ENCODE measurements at places on chromosomes 7 and 10.
A peak's percentile ranks its signal among the peaks of the same experiment; 100 is the strongest.

DNA sequence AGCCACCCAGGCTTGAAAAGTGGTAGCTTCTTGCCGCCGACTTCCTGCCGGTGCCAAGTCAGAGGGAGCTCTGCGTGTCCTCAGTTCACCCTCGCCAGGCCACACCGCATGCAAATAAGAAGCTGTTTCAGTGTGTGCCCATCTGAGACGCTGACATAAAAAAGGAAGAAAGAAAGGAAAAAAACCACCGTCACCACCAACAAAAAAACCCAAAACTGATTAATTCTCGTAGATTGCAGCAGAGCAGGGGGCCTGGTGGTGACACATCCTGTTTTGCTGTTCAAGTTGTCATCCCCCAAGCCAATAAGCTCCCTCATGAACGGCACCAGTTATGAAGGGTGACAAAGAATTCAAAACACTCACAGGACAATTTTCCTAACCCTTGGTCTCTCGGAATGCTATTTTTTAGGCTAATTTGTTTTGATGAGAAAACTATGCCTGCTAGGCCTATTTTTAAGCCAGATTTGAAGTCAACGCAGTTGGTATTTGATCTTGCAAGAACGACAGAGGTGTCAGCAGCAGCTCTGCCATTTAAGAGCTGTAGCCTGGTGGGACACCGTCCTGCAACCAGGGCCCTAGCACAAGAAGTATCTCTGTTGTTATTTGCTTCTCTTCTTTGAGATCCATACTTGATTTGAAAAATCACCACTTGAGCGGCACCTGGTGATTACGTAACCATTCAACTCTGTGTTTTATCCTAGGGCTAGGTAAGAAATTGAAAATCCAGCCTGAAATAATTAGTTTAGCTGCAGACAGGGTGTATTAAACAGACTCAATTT lies 145.6 kb downstream of the PFKFB3 start:
- DNase-seq: peak; percentile 84

DNA sequence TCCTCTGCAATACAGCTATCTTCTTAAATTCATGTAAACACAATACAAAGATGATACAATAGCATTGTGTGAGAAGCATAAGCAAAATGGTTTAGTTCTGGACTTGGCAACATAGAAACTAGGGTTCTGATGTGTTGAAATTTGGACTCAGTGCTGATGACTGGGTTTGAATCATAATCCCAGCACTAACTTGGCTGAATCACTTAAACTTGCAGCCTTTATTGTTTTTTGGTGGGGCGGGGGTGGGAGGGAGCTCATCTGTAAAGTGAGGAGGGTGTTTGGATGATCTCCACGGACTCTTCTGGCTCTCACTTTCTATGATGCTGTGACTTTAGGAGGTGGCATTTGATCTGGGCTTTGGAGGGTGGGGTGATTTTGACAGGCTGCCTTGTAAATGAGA lies 158.2 kb downstream of the WNT2 start:
- DNase-seq: no peak

- peak; percentile 1 for DNase-seq
Observed at GRCh38 chr7:144830024-144830785, 5.6 kb downstream of the TPK1 start.

DNA sequence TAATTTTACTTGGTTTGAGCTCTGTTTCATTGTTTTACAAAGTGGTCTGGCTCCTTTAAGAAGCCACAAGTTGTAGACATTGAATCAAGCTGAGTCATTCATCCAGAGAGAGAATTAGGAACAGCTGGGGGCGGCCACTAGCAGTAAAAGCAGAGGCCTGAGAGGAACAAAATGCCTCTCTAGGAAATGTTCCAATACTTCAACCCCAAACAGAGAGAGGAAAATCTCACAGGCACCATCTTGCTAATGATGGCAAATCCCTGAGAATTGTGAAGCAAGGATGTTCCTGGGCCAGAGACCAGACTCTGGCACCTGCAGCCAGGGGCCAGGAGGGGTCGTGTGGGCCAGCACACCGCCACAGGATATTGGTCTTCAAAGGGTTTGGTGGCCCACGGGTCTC lies 26.5 kb upstream of the TRIL start:
- DNase-seq: no peak

DNA sequence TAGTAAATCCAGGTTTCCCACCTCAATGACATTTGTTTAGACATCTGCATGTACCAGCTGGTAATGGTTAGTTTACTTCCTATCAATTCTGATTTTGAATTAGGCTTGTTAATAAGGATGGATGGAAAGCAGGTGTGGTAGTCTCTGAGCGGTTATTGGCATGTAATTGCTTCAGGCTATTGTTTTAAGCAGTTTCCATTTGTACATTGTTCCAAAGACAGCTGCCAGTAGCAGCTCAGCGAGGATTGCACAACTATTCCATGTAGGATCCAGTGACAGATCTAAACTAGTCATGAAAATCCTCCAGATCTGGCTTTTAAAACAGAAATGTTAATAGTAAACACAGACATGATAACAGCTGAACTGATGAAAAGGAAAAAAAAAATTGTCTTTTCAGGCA lies 436.0 kb upstream of the ADARB2 start:
- no peak for DNase-seq

GRCh38 chr10:69863580-69863979 lies 61.9 kb downstream of the COL13A1 start:
- no peak for DNase-seq

DNA sequence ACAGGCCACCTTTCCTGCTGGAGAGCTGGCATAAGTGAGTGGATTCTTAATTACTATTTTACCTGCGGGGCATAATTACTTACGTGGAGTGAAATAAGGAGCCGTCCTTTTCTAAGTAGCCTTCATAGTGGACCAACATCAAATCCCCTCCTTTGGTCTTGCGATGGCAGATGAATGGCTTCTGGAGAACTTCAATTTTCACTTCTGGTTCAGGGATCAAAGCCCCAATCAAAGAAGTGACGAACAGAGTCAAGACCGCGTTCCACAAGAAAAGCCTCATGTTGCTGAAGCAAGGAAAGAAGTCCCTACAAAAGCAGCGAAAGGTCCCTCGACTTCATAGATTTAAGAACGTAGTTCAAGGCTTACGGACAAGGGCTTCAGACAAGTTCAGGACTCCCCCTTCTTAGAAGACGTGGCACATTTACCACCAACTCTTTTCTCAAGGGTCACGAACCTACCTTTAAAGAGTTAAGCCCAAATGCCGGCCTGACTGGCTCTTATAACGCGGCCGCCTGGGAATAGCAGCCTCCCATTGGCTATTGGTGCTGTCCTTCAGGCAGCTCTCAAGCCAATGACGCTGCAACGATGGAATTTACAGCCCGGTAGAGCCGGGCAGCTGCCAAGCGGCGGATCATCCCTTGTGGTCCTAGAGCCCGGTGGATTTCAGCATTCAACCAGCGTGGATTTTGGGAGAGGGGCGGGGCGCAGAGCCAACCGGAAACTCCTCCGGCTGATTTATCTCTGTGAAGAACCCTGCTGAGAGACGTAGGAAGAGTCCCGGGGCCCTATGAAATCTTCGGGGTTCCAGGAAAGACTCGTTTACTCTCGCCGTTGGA lies at the start of gene FKBP14:
Gene FKBP14 (minus strand): TSS at position 474 of the 836 bp plus-strand sequence. CDS start 194 bp downstream, at position 280.
- DNase-seq: peak; percentile 93

DNA sequence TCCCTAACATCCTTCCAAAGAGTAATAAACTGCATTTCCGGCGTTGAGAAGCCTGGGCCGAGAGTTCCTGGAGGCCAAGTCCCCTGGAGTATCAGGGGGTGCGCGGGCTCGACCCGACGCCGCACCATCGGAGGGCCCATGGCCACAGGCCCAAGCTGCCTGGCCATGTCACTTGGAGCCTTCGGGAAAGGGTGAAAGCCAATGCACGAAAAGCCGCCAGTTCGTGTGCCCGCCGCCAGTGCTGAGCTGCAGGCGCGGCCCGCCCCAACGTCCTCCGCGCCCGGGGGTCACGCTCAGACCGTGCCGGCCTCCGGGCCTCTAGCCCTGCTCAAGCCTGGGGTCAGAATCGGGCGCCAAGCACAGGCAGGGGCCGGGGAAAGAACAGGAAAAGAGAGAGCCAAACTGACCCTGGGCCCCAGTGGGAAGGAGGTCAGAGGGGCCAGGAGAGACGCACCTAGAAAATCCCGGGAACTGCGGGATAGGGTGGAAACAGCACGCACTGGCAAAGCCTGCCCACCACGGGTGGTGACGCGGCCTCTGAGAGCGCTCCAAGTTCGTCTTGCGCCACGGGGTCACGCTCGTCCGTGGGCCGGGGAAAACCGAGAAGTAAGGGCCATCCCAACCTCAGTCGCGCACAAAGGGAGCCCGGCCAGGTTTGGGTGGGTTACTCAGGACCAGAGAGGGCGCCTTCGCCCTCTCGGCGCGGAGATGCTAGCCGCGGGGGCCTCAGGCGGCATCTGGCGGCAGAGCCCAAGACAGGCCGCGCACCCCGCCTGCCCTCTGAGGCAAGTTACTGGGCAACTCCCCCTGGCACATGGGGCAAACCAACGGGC lies 4.2 kb upstream of the EBF3 start:
- DNase-seq: no peak

DNA sequence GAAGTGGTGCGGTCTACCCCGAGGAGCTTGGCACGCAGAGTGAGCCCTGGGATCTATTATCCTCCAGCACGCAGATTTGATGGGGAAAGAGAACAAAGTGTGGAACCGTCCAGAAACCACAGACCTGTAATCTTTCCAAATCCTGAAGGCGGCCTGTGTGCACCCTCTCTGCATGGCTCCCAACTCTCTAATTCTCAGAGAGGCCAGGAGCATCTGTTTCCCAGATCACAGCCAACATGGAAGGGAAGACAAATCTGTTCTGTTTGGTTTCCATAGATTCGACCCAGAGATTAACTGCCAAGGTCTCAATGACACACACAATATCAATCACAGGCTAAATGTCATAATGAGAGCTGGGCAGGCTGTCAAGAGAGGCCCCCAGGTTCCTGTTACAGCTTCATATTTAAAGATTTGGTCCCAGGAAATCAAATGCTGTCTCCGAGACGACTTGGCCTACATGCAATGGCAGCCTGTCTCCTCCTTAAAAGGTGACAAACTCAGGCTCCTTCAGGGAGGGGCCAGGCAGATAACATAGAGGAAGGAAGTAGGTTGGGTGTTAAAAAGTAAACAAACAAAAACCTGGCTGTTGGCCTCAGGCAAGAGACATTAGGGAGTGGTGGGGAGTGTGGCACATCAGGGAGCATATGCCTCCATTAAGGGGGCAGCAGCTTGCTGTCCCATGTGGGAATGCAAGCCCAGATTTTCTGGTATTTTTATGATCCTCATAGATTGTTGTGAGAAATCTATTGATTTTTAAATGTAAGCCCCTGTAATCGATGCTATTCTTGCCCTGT lies 48.8 kb upstream of the SAMD8 start:
- DNase-seq: no peak

DNA sequence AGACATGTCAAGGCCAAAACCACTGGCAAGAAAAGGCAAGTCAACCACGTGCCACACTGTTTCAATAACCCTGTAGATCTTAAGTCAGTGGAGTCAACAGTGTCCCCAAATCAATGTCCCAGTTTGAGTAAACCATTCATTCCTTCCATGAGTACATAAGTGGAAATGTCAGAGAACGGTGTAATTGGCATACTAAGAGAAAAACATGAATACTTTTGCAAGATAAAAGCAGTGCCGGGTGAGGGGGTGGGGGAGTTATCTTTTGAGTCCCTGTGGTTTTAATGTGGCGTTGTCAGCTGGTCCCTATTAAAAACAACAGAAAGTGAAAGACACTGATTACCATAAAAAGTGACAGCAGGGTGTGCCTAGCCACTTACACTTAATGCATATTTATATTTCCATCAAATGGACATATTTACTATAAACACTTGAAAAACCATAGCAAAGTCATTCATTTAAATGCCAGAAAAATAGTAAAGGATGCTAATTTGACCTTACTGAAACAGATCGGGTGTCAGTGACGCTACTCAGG lies 37.8 kb downstream of the RSU1 start:
- peak; percentile 78 for DNase-seq

- DNase-seq: no peak
Observed at GRCh38 chr7:13151978-13152377, 464.5 kb downstream of the ARL4A start.

DNA sequence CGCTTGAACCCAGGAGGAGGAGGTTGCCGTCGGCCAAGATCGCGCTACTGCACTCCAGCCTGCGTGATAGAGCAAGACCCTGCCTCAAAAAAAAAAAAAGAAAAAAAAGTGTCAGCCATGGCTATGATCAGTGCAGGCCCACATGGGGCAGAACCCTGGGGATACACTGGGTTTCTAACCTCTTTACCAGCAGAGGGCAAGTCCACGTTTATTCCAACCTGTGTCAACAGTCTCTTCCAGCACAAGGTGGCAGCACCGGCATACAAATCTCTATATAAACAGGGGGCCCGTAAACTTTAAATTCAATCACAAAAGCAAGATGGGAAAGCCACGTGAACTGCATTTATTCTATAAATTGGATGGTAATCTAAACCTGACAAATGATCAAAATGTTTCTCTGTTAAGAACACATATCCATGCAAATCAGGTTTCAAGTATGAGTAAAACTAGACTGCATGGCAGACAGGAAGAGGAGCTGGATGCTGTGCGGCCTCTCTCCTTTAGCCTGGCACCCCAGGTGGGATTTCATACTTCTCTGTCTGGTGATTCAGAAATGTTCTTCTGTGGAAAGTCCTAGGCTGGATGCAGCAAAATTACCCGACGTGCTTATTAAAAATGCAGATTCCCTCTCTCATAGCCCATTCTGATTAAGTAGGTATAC lies 60.0 kb upstream of the STEAP1B start:
- peak; percentile 61 for DNase-seq

DNA sequence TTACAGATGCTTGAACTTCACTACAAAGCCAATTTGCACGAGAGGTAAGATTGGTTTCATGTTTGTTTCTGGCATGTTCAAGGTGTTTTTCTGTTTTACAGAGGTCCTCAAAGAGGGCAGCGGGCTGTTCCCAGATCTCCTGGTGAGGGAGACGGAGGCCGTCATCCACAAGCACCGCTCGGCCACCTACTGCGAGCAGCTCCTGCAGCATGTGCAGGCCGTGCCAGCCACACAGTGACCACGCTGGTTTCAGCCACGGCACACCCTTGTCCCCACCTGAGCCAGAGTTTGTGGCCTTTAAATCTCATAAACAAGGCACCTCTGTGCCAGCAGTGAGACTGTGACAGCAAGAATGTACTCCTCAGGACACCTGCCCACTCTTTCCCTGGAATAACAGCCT lies 46.9 kb upstream of the SUN1 start:
- DNase-seq: no peak

DNA sequence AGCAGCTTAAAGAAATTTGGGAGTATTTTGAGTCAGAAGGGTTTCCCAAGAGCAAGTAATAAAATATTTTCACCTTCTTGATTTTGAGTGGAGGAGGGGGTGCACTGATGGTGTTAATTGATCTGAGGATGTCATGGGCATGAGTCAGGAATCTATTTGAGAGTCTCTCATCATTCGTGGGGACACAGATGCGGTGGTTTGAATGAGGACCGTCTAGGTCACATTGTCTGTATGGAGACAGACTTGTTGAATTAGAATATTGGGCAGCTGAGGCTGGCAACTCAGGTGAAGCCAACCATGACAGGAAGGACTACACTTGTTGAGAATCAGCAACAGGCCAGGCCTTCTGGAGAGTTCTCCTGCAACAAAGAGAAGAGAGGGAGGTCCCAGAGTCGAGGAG lies 127.0 kb downstream of the INSYN2A start:
- no peak for DNase-seq

DNA sequence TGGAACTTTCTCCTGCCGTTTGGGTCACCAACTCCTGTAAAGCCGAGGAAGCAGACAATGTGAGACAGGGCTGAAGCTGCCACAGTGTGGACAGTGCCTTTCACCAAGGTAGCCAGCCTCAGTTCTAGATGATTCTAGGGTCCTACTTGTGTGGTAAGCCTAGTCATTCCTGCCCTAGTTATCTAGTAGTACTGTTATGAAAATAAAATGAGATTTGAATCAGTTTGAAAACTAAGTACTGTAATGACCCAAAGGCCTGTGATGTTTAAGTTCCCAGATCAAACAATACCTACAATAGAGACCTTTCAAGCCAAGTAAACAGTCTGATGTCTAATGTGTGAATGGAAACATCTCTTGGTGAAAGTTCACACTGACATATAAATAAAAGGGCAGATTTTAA lies 37.1 kb downstream of the POLL start:
- no peak for DNase-seq

Measured in stimulated activated naive CD4-positive, alpha-beta T cell treated with Interleukin-2 at 50 U/mL for 16 hours (primary cell).